Activated CD4-positive, alpha-beta memory T cell treated with anti-CD3 and anti-CD28 coated beads for 36 hours (primary cell): ENCODE measurements at places on chromosomes 7 and 10. TPM values are rescaled to one million over a fixed set of nuclear protein-coding genes. Genes with fewer than 3 reads are reported as not detected.

- no peaks in the 10 kb centered on the region for H3K4me1 ChIP-seq
- peaks cover 2% of the 10 kb centered on the region for H3K27me3 ChIP-seq
- no peak overlapping the region for H3K27ac ChIP-seq
- H3K4me3 ChIP-seq = no peak overlapping the region
These were observed 51.5 kb downstream of the NRCAM start for GRCh38 chr7:108404509-108405420.

The CAV2 gene
- total RNA-seq = not detected

- no peak for DNase-seq
- H3K4me3 ChIP-seq = no peak overlapping the region
- no peak overlapping the region for H3K27ac ChIP-seq
- peaks cover 34% of the 10 kb centered on the region for H3K4me1 ChIP-seq
- no peaks in the 10 kb centered on the region for H3K36me3 ChIP-seq
These were observed 99.2 kb upstream of the PDCD4 start for GRCh38 chr10:110772454-110773025.

- H3K36me3 ChIP-seq = no peaks in the 10 kb centered on the region
- no peak overlapping the region for H3K27ac ChIP-seq
- H3K4me3 ChIP-seq = no peak overlapping the region
- no peaks in the 10 kb centered on the region for H3K27me3 ChIP-seq
- no peaks in the 10 kb centered on the region for H3K4me1 ChIP-seq
These were observed 62.1 kb downstream of the ZWINT start for GRCh38 chr10:56298941-56299340.

The STK31 gene
- not detected for total RNA-seq

DNA sequence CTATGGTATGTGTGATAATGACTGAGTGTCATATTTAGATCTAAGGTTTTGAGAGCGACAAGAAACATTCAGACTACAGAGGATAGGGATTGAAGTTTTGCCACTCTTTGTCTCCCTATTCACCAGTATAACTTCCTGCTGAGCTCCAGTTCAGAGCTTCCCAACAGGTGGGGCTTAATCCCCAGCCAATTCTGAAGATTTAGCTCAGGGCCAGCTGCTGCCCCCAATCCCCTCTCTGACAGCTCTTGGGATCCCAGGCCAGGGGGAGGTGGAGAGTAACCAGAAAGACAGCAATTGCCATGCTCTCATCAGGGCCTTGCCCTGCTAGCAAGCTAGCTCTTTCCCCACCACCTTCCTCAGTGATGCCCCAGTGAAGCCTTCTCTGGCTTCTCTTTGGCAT lies 57.8 kb downstream of the TRIL start:
- H3K4me1 ChIP-seq = no peaks in the 10 kb centered on the region
- peaks cover 16% of the 10 kb centered on the region for H3K27me3 ChIP-seq
- H3K4me3 ChIP-seq = no peak overlapping the region
- no peaks in the 10 kb centered on the region for H3K36me3 ChIP-seq

DNA sequence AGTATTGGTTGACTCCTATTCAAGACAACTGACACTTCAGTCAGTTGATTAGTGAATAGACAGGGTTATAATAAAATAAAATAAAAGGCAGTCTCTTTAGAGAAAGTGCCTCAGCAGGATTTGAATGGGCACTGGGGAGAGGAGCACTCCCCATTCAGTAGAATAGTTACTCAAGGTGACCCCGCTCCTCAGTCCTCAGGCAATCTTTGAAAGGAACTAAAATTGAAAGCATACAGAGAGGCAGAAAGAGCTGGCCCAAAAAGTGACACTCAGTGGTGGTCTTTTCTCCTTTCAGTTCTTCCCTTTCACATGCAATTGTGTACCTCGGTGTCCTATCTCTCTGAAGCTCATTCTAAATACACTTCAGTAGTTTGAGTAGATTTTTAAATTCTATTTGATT lies 47.4 kb upstream of the MACC1 start:
- no peaks in the 10 kb centered on the region for H3K4me1 ChIP-seq
- no peak overlapping the region for H3K27ac ChIP-seq
- H3K4me3 ChIP-seq = no peak overlapping the region
- H3K27me3 ChIP-seq = no peaks in the 10 kb centered on the region
